Stimulated activated CD8-positive, alpha-beta memory T cell treated with anti-CD3 and anti-CD28 coated beads, Interleukin-15, amount 100 ng/mL, for 24 hours (primary cell): ENCODE measurements at places on chromosomes 4 and X.

DNA sequence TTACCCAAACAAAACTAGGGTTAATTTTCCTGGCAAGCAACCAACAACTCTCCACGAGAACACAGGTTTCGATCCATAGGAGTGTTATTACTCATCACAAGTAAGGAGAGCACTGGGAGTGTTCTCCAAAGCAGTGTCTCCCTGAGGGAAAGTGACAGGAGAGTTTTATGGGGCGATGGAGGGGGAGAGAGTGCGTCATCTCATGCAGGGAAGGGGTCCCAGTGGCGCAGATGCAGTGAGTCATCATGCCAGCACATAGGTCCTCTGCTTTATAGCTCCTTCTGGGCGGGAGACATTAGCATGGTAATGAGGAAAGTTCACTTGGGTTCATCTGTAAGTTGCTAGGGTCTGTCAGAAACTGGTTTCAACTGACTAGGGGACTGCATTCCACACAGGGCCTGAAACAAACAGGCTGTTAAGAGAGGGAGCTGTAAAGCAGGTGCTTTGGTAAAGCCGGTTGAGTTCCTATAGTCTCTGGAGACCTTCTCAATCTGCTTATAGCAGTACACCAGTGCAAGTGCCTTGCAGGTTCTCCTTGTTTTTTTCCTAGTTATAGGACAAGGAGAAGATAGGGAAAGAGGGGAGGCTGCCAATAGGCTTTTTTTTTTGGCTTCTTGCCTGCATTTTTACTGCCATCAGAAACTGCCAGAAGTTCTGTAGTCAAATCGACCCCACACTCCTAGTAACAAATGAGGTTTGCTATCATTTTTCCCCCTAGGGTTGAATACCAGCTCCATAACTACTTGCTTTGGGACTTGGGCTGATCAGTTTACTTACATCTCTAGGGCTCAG lies 12.8 kb upstream of the BOD1L1 start:
- DNase-seq = no peak

DNA sequence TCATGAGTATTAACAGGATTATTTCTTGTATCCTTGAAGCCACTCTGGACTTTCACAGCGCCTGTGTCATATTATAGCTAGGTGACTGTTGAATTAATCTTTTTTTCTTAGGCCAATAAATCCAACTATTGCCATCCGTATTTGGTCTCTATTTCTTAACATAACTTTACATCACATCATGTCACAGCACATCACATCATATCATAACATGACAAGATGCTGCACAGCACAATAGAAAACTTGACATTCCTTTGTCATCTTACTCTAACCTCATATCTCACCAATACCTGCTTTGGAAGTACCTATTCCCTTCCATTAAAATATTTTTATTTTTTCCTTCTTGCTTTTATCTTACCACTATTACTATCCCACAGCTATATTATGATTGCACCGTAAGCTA lies 1480.8 kb downstream of the TECRL start:
- DNase-seq = no peak

DNA sequence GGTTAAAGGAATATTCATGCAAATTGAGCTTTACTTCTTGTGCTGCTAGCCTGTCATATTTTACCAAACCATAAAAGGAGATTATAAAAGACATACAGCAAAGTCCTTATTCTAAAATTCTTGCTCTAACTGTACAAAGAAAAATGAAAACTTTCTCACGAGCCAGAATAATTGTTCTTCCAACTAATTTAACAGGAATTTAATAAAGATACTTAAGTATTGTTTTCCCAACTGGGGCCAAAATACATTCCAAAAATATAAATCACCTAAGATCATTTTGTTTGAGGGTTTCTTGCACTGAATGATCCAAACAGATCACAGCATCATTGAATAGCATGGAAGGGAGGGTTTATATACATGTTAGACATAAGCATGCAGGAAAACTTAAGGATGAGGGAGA lies 127.1 kb upstream of the PCDH18 start:
- no peak for DNase-seq

DNA sequence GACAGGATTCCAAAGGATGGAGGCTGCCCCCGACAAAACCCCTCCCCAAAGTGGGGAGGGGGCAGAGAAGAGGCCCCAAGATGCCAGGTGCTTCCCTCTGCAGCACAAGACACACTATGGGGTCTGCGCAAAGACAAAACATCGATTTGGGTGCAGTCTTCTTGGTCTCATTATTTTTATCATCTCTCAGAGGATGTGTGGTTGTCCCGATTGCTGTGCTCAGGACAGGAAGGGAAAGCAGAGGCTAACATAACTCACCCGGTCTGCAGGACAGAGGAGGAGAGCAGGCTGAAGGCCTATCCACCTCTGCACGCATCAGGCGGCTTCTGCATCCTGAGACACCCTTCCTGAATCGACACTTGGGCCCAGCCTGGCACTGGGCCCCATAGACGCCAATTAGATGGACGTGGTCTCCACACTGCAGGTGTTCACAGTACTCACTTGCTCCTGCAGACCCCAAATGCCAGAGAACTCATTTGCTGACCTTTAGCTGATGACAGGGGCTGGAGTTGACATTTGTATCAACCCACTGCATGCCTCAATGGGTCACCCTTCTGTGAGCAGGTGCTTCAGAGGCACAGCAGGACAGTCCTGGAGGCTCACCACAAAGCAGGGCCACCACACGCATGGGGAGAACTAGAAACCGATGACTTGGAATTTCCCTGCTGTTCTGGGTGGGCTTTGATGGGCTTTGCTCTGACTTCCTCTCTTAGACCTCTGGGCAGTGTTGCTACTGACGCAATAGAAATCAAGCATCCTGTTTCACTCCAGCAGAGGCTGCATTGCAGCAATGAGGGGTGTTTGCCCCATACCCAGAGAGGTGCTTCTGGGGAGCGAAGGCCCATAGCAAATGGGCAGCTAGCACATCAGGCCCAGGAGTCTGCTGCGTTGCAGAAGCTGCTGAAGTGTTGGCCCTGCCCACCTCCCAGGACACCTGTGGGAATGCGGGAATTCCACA lies 96.3 kb upstream of the ENPP6 start:
- no peak for DNase-seq

GRCh38 chr4:150799207-150799606 lies 215.9 kb downstream of the LRBA start:
- DNase-seq = no peak
